ENCODE measurements at places on chromosomes 3 and 15.

- DNase-seq: no peak
These were observed 5.0 kb upstream of the IL17RE start for GRCh38 chr3:9897408-9898372.

GRCh38 chr15:56619887-56620286, 113.4 kb downstream of the ZNF280D start:
- no peak for DNase-seq

GRCh38 chr3:48387634-48388033, 15.6 kb downstream of the FBXW12 start:
- no peak for DNase-seq

DNA sequence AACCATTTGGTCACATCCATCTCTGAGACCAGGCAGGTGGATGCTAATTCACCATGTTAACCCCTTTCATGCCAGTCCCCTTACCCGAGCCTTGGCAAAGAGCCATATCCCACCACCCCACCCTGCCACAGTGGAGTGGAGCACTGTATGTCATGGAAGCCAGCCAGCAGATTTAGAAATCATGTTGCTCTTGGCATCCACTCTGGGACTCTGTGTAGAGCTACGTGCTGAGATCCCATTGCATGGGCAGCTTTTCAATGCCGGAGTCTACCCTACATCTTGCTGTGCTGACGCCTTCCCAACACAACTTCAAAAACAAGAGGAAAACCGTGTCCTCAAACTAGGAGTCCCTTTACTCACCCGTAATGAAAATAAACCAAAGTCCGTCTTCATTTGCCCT, 131.0 kb downstream of the NTRK3 start:
- no peak for DNase-seq

GRCh38 chr15:93716615-93717231, 514.6 kb upstream of the MCTP2 start:
- DNase-seq: no peak

GRCh38 chr3:141933421-141934300, 57.2 kb downstream of the ATP1B3 start:
- no peak for DNase-seq

GRCh38 chr3:156659260-156659659, 15.1 kb upstream of the TIPARP start:
- DNase-seq: no peak

GRCh38 chr3:16516695-16517481, 3.4 kb upstream of the RFTN1 start:
- no peak for DNase-seq

GRCh38 chr3:10988991-10989484, 3.5 kb upstream of the SLC6A1 start:
- DNase-seq: no peak

DNA sequence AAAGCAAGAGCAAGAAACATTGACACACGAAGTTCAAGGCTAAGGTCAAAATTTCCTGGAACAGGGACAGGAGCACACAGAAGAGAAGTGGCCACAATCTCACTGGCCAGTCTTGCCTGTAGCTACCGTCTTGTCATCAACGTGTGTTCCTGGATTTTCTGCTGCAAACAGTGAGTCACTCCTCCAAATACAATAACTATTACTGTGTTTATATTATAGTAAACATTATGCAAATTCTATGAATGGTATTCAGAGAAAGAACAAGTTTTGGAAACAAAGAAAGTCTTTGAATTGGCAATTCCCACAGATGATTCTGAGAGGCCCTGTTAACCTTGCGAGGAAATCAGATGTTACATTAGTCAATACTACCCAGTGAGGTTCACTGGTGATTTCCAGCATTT, 220.5 kb downstream of the FAM43A start:
- DNase-seq: no peak

GRCh38 chr3:24162929-24163328, 217.8 kb downstream of the NR1D2 start:
- no peak for DNase-seq

DNA sequence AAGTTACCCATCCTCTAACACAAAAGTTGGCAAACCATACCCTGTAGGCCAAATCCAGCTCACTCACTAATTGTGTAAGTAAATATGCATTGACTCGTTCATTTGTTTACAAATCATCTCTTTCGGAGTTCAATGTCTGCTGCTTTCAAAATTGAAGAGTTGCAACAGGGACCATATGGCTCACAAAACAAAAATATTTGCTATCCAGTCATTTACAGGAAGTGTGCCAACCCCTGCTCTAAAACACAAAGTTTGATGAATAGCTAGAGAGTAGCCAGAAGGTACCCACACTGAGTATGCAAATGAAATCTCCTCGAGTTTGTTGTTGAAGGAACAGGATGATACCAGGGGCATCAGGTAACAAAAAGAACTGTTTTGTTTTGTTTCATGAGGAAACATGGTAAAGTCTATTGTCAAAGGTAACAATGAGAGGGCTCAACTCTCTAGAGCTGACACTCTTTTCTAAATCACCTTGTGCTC, 236.2 kb upstream of the THBS1 start:
- DNase-seq: no peak

GRCh38 chr3:95474338-95474737, 1340.1 kb upstream of the EPHA6 start:
- no peak for DNase-seq

DNA sequence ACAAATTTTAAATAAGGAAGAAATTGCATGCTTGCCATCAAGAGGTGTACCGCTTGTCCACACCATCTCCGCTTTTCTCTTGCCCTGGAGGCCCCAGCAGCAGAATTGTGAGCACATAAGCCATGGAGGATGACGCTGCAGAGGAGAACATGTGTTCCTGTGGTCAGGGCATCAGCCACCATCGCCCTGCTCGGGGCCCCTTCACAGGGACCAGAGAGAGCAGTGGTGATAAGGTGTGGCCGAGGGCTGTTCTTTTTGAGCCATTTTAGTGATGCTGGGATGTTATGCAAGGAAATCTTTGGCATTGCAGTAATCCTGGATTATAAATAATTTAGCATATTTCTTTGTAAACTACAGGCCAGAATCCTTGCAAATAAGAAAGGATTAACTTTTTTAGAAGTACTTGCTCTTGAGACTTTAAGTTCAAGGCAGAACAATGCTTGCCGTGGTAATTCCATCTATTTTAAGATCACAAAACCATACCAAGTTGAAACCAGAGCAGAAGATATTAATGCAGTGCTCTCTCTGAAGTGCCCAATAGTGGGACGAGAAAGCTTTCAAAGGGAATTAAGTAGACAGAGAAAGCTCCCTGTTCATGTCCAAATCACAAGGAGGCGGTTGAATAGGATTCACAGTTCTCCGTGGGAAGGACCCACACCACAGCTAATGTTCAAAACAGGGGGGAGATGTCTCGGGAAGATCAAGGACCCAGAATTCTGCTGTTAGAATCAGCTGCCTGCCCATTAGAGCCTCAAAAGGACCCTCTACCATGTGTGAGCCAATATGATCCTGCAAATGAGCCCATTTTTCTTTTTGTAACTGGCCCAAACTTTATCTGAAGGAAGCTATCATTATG, 338.5 kb downstream of the RORA start:
- no peak for DNase-seq

DNA sequence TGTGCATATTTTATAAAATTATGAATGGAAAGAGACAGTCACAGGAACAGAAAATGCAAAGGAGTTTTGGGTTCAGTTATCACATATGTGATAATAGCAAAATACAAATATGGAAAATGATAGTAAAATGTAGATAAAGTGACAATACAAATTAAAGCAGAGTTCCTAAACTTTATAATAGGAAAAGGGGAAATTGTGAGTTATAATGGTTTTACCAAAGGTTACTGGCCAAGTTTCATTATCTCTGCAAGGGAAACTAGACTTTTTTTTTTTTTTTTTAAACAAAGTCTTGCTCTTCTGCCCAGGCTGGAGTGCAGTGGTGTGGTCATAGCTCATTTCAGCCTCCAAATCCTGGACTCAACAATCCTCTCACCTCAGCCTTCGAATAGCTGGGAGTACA, 228.7 kb upstream of the CGNL1 start:
- DNase-seq: no peak

DNA sequence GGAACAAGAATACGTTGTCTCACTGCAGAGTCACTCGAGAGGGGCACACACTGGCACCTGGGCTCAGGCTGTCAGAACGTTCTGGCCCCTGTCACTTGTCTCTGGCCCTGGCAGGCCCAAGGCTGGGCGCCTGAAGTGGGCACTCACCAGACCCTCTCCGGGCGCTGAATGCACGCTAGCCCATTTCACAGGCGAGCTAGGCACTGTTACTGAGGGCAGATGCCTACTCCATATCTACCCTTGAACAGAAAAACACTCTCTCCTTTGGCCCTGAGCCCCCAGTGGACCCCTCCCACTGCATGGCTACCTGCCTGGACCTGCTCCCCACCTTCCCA, 42.3 kb upstream of the IQSEC1 start:
- DNase-seq: no peak

DNA sequence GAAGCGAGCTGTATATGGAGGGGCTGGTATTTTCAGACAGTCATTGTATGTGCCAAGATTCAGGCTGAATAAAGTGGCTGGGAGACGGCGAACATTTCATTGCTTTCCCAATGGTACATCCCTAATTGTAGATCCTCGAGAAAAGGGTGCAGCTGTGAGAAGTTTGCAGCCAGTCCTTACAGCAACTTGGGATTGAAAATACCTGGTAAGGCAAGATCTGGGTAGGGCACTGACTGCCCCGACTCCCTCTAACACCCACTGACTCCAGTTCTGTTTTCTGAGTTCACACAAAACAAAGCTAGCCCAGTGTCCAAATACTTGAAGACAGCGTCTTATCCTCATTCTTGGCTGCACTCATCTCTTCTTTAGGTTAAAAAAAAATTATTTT, 63.7 kb downstream of the EDEM1 start:
- no peak for DNase-seq

DNA sequence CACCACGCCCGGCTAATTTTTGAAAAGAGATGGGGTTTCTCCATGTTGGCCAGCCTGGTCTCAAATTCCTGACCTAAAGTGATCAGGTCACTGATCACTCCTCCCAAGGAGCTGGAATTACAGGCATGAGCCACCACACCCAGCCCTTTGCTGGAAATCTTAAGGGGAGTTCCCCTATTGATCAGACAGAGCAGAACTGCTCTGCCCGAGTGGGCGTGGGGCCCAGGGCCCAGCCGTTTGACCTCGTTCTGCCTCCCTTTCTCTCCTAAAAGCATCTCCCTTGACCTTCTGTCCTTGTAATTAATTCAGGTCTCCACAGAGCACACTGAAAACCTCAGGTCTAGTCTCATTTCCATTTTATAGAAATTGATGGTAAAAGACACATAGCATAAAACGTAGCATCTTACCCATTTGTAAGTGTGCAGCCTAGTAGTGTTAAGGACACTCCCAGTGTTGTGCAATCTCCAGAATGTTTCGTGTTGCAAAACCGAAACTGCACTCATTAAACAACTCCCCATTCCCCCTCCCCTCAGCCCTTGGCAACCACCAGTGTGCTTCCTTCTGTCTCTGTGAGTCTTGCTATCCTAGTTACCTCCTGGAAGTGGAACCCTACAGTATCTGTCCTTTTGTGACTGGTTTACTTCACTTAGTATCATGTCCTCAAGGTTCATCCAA, 89.3 kb downstream of the SLCO3A1 start:
- DNase-seq: peak; percentile 34

DNA sequence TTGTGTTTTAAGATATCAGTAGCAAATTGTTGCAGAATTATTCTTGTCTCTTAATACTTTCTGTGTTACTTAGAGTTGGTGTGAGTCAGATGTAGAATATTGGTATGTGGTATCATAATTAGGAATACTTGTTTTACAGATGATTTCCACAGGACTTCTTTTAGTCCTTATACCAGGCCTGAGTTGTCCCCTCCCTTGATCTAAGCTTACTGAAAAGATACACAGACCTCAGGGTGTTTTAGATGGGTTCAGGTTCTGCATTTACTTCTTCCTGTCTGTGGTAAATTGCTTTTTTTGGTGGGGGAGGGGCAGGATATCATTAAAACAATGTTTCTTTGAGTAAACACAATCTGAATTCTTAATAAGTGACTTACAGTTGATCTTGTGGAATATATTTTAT, 14.2 kb downstream of the DZIP3 start:
- DNase-seq: no peak

- DNase-seq: no peak
These were observed 2.3 kb downstream of the OXSR1 start for GRCh38 chr3:38167591-38167990.

DNA sequence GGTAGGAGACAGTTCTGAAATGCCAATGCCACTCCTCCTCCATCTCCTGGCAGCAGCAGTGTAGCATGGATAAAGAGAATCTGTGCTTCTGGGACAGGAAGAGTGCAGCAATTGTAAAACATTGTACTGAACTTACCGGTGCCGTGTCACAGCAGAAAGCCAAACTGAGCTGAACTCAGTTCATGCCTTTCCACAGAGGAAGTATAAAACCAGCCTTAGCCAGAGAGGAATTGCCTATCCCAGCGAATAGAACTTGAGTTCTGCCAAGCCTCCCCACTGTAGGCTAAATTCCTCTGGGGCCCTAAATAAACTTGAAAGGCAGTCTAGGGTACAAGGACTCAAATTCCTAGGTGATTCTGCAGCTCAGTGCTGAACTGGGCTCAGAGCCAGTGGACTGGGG, 148.8 kb downstream of the SLC9A9 start:
- no peak for DNase-seq

DNA sequence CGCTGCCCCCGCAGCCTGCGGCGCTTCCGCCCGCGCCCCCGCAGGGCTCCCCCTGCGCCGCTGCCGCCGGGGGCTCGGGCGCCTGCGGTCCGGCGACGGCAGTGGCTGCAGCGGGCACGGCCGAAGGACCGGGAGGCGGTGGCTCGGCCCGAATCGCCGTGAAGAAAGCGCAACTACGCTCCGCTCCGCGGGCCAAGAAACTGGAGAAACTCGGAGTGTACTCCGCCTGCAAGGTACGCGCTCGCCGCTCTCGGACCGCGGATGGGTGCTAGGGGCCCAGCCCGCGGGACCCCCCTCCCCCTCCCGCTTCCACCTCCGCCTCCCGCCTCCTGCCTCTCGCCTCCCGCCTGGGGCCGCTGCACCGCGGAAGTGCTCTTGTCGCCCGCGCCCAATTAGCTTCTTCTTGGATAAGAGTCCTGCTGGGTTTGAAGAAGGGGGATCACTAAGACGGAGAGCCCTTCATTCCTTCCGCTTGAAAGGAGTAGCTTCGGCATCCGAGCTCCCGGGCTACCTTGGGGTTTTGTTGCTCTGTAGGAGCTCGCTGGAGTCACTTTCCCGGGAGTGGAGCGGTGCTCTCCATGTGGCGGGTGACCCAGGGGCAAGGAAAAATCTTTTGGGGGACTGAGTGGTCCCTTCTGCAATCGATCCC, 426 bp downstream of the KAT2B start:
- DNase-seq: peak; percentile 70

DNA sequence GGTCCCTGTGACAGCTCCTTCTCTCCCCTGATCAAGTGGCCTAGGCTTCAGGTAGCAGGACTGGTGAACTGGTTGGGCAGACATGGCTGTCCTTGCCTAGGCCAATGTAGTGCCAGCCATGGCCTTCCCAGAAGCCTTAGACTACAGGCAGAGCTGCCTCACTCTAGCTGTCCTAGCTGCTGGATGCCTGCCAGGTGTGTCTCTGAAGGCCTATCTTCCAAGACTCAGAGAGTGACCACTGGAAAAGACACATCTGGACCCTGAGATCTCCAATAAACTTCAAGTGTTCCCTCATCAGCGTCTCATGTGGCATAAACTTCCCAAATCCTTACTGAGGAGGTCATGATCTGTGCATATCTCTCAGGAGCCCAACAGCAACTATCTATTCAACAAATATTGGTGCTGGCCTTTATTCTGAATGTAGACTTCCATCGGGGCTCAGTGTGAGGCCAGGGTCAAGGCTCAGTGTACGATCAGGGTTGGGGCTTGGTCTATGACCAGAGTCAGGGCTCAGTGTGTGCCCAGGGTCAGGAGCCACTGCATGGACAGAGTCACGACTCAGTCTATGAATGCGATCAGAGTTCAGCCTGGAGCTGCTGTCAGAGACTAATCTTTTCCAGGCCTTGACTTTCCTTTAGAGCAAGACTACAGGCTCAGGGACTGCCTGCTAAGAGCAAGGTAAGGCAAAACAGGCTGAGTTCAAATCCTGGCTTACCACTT, 36.5 kb upstream of the INSYN1 start:
- DNase-seq: no peak

Measured in C1 segment of cervical spinal cord (tissue), 14 donors.